ENCODE measurements at places on chromosomes 4 and X.
A peak's percentile ranks its signal among the peaks of the same experiment; 100 is the strongest.

DNA sequence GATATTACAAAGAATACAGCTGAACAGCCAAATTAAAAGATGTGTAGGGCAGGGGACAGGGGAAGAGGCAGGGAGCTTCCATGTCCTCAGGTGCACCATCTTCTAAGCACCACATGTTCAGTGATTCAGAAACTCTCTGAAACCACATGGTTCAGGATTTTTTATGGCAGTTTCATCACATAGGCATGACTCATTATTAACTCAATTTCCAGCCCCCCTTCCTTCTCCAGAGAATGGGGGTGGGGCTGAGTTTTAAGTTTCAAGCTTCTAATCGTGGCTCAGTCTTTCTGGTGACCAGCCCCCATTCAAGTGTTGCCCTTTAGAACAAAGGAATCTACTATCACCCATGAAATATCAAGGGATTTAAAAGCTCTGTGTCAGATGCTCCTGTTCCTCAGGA lies 317.8 kb upstream of the GALNT7 start:
- H3K27ac ChIP-seq, result no peak overlapping the region
- H3K36me3 ChIP-seq, result no peaks in the 10 kb centered on the region
- peaks cover 1% of the 10 kb centered on the region for H3K27me3 ChIP-seq

GRCh38 chr4:139655116-139655515 lies 10.5 kb upstream of the MGST2 start:
- H3K4me1 ChIP-seq, result peaks cover 21% of the 10 kb centered on the region
- H3K36me3 ChIP-seq, result no peaks in the 10 kb centered on the region
- no peak for DNase-seq
- no peaks in the 10 kb centered on the region for H3K27me3 ChIP-seq
- H3K4me3 ChIP-seq, result no peak overlapping the region
- no peak overlapping the region for H3K27ac ChIP-seq

DNA sequence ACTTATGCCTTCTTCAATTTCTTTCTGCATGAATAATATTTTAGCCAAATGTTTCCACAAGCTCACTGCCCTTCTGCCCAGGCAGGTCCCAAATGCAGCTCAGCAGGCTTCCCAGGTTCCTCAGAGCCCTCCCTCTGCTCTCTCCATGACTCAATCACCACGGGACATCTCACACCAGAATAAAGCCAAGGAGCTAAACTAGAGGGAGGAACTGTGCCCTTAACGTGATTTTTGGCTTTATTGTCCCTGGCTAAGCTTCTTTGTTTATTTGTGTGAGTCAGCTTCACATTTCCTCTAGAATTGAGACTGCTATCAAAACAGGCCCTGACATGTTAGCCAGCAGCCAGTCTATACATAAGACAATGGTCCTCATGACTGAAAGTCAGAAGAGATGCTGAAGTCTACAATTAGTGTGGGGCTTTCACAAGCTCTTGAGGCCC lies 186.4 kb upstream of the GALNT7 start:
- DNase-seq, result no peak
- no peak overlapping the region for H3K4me3 ChIP-seq
- peaks cover 11% of the 10 kb centered on the region for H3K27me3 ChIP-seq

DNA sequence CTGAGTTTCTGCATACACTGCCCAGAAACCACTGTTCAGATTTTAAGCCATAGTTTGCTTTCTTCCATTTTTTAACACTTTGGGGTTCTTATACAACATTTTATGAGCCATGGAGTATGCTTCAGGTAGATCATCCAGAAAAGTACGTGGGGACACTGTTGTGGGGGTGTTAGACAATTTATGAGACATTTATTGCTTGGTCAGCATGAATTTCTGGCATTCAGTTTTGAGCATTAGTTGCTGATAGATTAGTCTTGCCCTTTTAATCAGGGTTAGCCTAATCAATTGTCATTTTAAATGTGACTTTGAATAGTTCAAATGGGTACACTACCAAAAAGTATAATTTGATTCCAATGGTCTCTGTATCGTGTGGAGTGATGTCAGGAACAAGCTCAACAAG lies 434.9 kb downstream of the GPM6A start:
- no peak for DNase-seq
- H3K36me3 ChIP-seq, result no peaks in the 10 kb centered on the region
- no peak overlapping the region for H3K27ac ChIP-seq
- no peak overlapping the region for H3K4me3 ChIP-seq
- H3K4me1 ChIP-seq, result peaks cover 4% of the 10 kb centered on the region

DNA sequence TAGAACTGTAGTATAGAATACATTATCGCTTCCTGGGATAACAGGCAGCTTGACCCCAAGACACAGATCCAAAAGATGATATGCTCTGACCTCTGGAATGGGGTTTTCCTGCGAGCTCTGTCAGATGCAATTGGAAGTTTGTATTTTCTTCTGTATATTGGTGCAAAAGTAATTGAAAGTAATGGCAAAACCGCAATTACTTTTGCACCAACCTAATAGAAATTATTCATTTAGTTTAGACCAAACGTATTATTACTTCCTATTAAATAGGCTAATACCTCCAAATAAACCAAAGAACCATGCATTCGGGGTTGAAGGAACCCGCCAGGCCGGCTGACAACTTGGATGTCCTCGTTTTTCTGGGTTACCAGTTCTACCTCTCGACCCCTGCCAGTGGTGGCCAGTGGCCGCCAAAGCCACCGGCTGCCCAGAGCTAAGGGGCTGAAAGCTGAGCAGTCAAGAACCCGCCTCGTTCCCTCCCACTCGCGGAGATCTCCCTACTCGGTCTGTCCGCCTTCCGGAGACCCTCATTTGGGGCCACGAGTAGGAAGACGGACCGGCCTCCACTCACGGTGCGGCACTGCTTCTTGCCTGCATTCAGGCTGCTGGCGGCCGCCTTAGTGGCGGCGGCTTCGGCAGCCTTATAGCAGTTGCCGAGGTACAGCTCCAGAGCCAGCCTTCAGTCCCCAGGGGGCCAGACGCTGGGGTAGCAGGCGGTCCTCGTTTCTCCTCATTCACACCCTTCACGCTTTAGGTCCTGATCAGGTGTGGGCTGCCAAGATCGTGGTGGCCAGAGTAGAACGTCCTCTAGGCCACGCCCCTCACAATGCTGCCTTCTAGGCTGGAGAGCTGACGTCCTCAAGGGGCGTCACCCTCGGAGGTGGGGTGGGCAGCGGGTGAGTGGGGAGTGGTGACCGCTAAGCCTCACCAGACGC lies 121.9 kb downstream of the RBMX2 start:
- H3K27ac ChIP-seq, result no peak overlapping the region
- H3K27me3 ChIP-seq, result peaks cover 4% of the 10 kb centered on the region
- peak; percentile 45 for DNase-seq
- H3K4me3 ChIP-seq, result peak overlapping the region; percentile 68
- no peaks in the 10 kb centered on the region for H3K36me3 ChIP-seq
- H3K4me1 ChIP-seq, result no peaks in the 10 kb centered on the region

GRCh38 chrX:129347291-129347690 lies 176.0 kb downstream of the SMARCA1 start:
- no peaks in the 10 kb centered on the region for H3K4me1 ChIP-seq
- DNase-seq, result no peak
- no peak overlapping the region for H3K4me3 ChIP-seq
- H3K27me3 ChIP-seq, result no peaks in the 10 kb centered on the region

DNA sequence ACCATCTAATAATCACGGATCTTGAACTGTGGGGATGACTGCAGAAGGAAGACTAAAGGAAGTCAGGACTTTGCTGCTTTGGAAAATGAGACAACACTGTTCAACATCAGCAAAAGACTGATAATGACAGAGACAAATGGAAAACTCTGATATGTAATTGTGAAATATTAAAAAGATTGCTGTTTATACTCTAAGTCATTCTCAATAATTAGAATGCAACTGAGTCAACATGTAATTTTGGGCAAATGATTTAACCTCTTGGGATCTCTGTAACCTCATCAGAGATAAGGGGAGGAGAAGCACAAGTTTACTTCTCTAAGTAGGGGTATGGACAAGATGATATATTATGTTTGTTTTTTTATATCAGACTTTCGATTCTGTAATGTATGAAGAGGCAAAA lies 121.9 kb downstream of the GASK1B start:
- H3K4me1 ChIP-seq, result peaks cover 12% of the 10 kb centered on the region
- DNase-seq, result no peak
- H3K4me3 ChIP-seq, result no peak overlapping the region
- no peaks in the 10 kb centered on the region for H3K27me3 ChIP-seq
- no peaks in the 10 kb centered on the region for H3K36me3 ChIP-seq
- H3K27ac ChIP-seq, result peak overlapping the region; percentile 40

DNA sequence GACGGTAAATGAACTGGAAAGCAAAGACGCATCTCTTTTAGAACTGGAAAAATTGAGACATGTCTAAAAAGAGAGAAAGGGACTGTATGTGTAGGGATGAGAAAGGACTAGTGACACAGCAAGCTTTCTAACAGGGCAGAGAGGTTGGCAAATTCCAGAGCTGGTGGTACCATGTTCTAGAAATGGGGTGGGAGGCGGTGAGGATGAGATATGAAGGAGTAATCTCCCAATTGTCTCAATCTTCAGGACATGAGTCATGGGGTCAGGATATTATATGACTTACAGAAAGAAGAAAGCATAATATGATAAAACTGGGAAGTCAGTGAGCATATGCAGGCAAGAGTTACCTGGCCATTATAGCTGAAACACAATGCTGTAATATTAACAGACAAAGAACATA lies 14.2 kb downstream of the TAB3 start:
- no peak overlapping the region for H3K27ac ChIP-seq
- no peak overlapping the region for H3K4me3 ChIP-seq
- no peak for DNase-seq
- peaks cover 32% of the 10 kb centered on the region for H3K4me1 ChIP-seq
- peaks cover 1% of the 10 kb centered on the region for H3K36me3 ChIP-seq
- H3K27me3 ChIP-seq, result no peaks in the 10 kb centered on the region

GRCh38 chrX:154488336-154489075 lies 1.9 kb downstream of the SLC10A3 start:
- no peak overlapping the region for H3K4me3 ChIP-seq
- no peaks in the 10 kb centered on the region for H3K27me3 ChIP-seq
- H3K27ac ChIP-seq, result peak overlapping the region; percentile 25
- peaks cover 12% of the 10 kb centered on the region for H3K4me1 ChIP-seq
- peaks cover 6% of the 10 kb centered on the region for H3K36me3 ChIP-seq
- no peak for DNase-seq

DNA sequence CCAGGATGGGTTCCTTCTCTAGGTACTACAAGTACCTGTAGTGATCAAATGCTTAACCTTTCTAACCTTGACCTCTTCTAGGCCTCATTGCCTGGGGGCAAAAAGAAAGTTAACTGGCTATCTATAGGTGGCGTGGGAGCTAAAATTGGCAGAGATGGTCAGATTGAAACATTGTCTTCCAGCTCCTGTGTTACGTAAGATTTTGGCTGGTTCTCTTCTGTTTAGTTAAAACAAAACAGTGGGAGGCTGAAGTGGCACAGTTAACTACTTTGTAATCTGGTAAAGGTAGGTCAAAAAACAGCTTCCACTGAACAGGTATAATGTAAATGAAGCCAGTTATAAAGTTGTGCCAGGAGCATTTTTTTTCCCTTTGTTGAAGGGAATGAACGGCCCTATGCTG lies 115.2 kb downstream of the MBNL3 start:
- H3K4me1 ChIP-seq, result no peaks in the 10 kb centered on the region
- no peak for DNase-seq
- no peak overlapping the region for H3K27ac ChIP-seq
- H3K36me3 ChIP-seq, result no peaks in the 10 kb centered on the region

DNA sequence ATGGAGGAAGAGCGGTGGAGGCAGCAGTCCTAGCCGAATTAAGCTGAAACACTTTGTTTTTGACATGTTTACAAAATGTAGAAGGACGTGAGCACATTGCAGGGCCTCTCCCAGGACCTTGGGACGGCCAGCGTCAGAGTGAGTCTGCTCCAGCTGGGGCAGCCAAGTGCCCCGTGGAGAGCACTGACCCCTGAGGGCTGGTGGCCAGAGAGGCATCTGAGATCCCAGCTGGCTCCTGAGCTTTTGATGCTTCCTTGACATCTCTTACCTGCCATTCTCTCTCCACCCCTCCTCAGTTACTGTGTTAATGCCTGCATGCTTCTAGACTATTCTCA lies 24.7 kb downstream of the NAT8L start:
- DNase-seq, result no peak
- peaks cover 2% of the 10 kb centered on the region for H3K27me3 ChIP-seq
- no peaks in the 10 kb centered on the region for H3K4me1 ChIP-seq
- no peak overlapping the region for H3K27ac ChIP-seq
- no peak overlapping the region for H3K4me3 ChIP-seq
- H3K36me3 ChIP-seq, result peaks cover 2% of the 10 kb centered on the region

GRCh38 chr4:17166954-17167353 lies 268.5 kb upstream of the LDB2 start:
- H3K27ac ChIP-seq, result no peak overlapping the region
- H3K4me3 ChIP-seq, result no peak overlapping the region
- H3K36me3 ChIP-seq, result no peaks in the 10 kb centered on the region
- no peak for DNase-seq
- H3K4me1 ChIP-seq, result peaks cover 17% of the 10 kb centered on the region

GRCh38 chrX:42691196-42691595 lies 86.8 kb downstream of the PPP1R2C start:
- no peaks in the 10 kb centered on the region for H3K36me3 ChIP-seq
- H3K27me3 ChIP-seq, result no peaks in the 10 kb centered on the region
- no peaks in the 10 kb centered on the region for H3K4me1 ChIP-seq
- no peak for DNase-seq
- H3K4me3 ChIP-seq, result no peak overlapping the region
- no peak overlapping the region for H3K27ac ChIP-seq

DNA sequence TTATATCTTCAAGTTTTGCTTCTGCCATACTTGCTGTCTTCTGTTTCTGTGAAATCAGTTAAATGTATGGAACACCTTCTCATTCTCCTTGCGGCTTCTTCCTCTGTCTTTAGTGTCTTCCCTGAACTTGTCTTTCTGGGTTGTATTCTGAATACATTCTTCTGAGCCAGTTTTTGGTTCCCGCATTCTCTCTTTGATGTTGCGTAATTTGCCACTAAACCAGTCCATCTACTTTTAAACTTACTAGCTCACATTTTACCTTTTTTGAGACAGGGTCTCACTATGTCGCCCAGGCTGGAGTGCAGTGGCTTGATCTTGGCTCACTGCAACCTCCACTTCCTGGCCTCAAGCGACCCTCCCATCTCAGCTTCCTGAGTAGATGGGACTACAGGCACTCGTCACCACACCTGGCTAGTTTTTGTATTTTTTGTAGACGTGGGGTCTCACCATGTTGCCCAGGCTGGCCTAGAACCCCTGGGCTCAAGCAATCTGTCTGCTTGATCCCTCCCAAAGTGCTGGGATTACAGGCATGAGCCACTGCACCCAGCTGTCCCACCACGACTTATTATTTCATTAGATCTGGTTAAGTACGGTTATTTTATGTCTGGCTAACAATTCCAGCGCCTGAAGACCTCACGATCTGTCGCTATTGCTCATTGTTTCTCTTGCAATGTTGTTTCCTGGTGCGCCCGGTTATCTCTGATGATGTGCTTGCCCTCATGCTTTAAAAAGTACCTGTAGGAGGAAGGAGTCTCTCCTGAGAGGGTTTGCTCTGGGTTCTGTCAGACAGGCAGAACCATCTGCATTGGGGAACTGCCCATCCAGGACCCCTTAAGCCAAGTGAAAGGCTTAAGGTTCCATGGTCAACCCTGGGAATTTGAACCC lies 9.8 kb upstream of the FAM3A start:
- no peak for DNase-seq
- no peaks in the 10 kb centered on the region for H3K36me3 ChIP-seq
- no peaks in the 10 kb centered on the region for H3K27me3 ChIP-seq
- peaks cover 16% of the 10 kb centered on the region for H3K4me1 ChIP-seq
- H3K4me3 ChIP-seq, result no peak overlapping the region

- H3K27me3 ChIP-seq, result no peaks in the 10 kb centered on the region
- no peak for DNase-seq
- H3K4me3 ChIP-seq, result peak overlapping the region; percentile 76
- peaks cover 8% of the 10 kb centered on the region for H3K36me3 ChIP-seq
Observed at GRCh38 chrX:155070038-155070437, 898 bp downstream of the CMC4 start.
